ENCODE measurements at places on chromosomes 6 and 20.

- no peak for DNase-seq
These were observed 132.8 kb upstream of the ECI2 start for GRCh38 chr6:4268171-4268570.

- DNase-seq: no peak
These were observed 93.8 kb downstream of the ATXN1 start for GRCh38 chr6:16667509-16667908.

GRCh38 chr6:106488494-106489370 lies 128.2 kb downstream of the CRYBG1 start:
- no peak for DNase-seq

DNA sequence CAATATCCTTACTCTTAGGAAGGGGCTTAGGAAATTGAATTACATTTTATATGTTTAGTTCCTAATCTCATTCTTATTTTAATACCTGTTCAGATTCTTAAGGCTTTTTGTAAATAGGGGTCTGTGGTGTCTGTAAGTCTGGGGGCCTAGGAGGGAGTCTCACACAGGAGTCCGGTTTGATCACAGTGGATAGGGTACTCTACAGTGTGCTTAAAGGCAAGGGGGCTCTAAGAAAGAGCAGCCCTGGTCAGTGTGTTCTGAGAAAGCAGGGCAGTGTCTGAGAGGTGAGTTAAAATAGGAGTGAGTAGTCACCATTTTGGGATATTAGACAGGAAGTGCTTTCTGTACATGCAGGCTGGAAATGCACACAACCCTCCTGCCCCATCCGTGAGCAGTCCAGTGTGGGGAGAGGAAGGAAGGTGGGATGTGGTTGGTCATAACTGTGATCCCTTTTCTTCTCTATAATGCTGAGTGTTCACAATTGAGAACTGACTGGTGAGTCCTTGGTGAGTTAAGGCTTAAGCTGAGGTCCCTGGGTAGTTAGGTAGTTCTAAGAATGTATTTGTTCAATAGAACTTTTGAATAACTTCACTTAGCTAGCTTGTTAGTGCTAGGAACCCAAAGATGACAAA lies 50.0 kb downstream of the CDKAL1 start:
- DNase-seq: no peak

GRCh38 chr6:139960671-139961070 lies 586.2 kb upstream of the CITED2 start:
- DNase-seq: no peak

GRCh38 chr20:32883081-32883480 lies 24.4 kb downstream of the EFCAB8 start:
- no peak for DNase-seq

DNA sequence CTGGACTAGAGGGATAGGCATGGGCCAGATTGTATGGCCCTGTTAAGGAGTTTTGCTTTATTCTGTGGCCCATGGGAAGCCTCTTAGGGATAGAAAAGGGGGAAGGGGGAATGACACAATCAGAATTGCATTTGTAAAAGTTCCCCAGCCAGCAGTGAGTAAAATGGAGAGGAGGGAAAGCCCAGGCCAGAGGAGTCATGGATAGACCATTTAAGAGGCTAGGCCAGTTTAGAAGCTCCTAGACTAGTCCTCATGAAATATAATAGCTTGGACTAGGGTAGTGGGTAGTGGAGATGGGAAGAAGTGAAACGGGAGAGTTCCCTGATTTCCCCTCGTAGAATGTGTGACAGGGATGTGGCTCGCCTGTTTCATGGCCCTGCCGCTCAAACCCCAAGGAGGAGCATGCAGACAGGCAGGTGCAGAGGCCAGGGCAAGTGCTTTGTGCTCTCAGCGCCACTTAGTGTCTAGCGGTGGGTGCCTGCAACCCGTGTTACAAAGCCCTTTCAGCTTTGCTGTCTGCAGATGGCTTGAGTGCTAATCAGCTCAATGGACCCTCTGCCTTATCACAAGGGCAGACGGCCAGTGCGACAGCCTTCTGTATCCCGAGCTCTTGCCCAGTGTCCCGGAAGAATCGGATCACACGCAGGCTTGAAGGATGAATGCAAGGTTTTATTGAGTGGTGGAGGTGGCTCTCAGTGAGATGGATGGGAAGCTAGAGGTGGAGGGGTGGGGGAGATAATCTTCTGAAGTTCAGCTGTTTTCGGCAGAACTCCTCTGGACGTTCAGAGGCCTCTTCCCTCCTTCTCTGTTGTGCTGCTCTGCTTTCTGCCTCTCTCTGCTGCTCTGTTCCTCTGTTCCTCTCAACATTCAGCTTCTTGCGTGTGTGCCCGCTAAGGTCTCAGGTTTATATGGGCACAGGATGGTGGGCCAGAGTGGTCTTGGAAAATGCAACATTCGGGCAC lies 141.1 kb downstream of the CEP57L1 start:
- peak; percentile 76 for DNase-seq

- no peak for DNase-seq
These were observed 33.9 kb upstream of the CMTR1 start for GRCh38 chr6:37399131-37399530.

- no peak for DNase-seq
These were observed 248.4 kb upstream of the IRAK1BP1 start for GRCh38 chr6:78618970-78619369.

DNA sequence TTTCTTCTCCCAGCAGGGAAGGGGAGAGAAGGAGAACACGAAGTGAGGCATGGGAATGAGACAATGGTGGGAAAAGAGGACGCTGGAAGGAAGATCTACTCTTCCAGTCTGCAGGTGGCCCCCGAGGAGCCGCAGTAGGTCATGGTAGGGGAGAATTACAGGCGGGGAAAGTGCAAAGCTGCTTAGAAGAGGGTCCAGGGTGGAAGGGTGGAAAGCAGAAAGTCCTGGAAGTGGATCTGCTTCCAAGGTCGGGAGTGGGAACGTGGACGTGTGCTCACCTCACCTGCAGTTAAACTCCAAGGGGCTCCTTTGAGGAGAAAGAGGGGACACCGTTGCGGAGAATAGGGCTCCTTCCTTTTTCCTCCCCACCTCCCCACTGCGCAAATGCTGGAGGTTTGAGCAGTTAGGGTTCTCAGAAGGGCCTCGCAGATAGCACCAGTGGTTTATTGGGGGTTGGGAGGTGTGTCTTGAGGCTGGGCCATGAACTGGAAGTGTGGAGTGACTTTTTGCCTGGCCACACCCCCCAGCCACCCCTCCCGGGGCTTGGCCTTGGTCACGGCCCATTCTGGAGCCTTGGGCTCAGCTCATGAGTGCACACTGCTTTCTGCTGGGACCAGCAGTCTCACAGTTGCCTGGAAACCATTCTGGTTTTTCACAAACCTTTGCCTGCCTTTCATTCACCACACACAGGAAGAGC lies 100.4 kb upstream of the MLN start:
- no peak for DNase-seq

DNA sequence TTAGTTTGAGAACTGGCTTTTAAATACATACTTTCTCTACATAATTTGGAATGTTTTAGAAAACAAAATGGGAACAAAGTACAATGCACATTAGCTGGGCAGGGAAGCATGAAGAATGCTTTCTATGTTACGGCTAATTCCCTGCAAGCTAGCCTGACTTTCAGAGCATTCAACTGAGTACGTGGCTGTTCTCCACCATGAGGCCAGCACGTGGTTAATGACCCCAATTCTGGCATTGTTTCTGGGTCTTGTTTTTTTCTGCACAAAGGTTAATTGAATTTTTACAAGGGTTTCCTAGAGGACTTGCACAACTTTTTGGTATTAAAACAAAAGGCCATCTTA lies 208.6 kb upstream of the AGPAT4 start:
- DNase-seq: no peak

All from NCI-H1092 treated with DMSO at 0.1 percent for 48 hours (cell line).